ENCODE measurements at places on chromosomes 4 and X.
A peak's percentile ranks its signal among the peaks of the same experiment; 100 is the strongest.

DNA sequence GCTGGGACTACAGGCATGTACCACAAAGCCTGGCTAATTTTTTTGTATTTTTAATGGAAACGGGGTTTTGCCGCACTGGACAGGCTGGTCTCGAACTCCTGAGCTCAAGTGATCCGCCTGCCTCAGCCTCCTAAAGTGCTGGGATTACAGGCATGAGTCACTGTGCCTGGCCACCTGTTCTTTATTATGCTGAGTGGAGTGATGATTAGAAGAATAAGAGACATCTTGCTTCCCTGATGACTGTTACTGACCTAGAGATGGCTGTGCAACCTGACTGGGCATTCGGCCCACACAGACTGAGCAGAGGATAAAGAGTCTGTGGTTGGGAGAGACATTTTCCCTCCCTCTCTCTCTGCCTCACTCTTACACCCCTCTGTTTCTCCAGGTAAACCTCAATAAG, 56.7 kb downstream of the SPINK2 start:
- DNase-seq = no peak

- DNase-seq = no peak
These were observed 133.6 kb downstream of the CPE start for GRCh38 chr4:165512424-165512823.

GRCh38 chrX:112759512-112759911, 79.8 kb upstream of the LHFPL1 start:
- no peak for DNase-seq

DNA sequence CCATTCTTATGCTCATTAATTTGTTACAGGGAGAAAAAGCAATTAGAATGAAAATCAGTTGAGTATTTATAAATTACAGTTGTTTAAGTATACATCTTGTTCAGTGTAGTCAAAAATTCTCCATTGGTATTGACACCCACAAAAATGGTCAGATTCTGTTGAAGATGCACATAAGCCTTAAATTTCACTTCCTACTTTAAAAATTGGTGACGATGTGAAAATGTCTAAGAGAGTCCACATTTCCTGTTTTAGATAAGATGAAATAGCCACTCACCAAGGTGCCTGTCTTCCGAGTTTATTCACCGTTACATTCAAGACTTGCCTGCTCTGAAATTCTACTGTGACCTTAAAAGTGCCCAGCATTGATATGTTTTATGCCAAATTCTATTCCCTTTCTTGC, 93.6 kb downstream of the GPR143 start:
- no peak for DNase-seq

DNA sequence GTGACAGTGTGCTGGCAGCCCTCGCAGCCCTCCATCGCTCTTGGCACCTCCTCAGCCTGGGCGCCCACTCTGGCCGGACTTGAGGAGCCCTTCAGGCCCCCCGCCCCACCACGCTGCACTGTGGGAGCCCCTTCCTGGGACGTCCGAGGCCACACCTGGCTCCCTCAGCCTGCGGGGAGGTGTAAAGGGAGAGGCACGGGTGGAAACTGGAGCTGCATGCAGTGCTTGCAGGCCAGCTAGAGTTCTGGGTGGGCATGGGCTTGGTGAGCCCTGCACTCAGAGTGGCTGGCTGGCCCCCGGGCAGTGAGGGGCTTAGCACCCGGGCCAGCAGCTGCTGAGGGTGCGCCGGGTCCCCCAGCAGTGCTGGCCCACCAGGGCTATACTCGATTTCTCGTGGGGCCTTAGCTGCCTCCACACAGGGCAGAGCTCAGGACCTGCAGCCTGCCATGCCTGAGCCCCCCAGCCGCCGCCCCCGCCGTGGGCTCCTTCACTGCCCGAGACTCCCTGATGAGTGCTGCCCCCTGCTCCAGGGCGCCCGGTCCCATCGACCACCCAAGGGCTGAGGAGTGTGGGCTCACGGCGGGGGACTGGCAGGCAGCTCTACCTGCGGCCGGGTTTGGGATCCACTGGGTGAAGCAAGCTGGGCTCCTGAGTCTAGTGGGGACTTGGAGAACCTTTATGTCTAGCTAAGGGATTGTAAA, 1672.7 kb upstream of the PCDH7 start:
- DNase-seq = no peak

DNA sequence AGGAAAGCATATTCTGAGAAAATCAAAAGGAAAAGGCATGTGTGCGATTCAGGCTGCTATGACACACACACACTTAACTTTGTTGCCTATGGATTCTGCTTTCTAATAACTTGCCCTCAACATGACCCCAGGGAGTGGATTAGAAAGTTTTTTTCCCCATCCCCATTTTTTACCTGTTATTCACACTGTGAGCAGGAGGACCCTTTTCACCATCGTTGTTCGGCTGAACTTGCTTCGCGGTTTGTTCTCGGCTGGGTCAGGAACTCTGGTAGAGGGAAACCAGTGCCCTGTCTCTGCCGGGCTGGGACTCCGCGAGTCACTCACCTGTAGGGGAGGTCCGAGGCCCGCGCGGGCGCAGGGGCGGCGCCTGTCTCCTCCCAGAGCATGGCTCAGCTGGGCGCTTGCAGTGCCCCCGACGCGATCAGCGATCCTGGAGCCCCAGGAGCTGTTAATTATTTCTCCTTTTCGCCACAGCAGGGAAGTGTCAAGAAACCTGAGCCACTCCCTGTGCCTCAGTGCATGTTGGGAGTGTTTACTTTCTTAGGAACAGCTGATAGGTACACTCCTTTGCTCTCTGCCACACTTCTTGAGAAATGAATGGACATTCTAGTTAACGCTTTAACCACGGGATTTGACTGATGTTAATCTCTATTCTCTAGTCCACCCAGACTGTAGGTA, at the start of gene RASSF6:
Gene RASSF6 (minus strand): TSS at position 322 of the 678 bp plus-strand sequence. CDS start 8,641 bp downstream, outside the sequence.
- DNase-seq = no peak

DNA sequence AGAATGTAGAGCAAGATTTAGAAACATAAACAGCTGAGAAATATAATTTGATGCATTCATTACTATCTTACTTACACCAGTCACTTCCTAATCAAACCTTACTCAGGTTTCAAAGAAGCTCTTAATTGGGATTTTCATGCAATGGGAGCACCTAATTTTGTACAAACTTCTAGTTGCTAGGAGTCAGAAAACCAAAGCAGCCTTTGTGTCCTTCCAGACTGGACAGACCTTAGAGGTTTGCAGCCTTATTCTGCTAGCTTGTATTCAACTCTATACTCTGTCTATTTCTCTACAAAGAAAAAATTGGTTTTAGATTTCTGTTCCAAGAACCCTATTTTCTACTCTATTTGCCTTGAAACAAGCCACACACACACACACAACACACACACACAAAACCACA, 19.4 kb downstream of the GABRA2 start:
- no peak for DNase-seq

- DNase-seq = no peak
These were observed 51.9 kb upstream of the RBM47 start for GRCh38 chr4:40681600-40681999.

DNA sequence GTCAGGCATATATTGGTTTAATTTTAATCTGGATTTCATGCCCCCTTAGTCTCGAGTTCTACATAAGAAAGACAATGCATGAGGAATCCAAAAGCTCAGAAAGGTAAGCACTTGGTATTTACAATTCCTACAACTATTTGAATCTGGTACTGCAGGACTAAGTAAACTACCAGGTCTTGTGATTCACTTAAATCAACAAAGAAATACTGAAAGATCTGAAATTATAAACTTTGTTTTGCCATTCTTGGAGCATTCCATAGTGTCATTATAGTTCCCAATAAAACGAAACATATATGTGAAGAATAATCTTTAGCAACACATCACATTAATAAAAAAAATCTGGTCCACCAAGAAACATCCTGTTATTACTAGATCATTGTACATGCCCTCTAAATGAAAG, 482.3 kb downstream of the ANKRD50 start:
- no peak for DNase-seq

DNA sequence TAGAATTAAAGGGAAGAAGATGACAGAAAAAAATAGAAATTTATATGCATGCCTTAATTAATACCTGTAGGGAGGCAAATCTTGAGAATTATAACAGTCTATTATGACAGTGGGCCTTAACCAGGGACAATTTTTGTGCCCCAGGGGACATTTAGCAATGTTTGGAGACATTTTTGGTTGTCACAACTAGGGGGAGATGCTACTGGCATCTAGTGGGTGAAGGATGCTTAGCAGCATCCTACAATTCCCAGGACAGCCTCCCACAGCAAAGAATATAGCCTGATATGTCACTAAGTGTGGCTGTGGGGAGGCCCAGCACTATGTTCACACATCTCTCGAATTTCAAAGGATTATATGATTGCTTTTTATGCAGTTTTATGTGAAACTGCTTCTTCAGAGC, 10.5 kb downstream of the GPR82 start:
- DNase-seq = no peak

GRCh38 chr4:56220261-56220660, 167.0 kb downstream of the AASDH start:
- no peak for DNase-seq

- DNase-seq = no peak
These were observed 1.4 kb upstream of the CT47C1 start for GRCh38 chrX:119071381-119071780.

DNA sequence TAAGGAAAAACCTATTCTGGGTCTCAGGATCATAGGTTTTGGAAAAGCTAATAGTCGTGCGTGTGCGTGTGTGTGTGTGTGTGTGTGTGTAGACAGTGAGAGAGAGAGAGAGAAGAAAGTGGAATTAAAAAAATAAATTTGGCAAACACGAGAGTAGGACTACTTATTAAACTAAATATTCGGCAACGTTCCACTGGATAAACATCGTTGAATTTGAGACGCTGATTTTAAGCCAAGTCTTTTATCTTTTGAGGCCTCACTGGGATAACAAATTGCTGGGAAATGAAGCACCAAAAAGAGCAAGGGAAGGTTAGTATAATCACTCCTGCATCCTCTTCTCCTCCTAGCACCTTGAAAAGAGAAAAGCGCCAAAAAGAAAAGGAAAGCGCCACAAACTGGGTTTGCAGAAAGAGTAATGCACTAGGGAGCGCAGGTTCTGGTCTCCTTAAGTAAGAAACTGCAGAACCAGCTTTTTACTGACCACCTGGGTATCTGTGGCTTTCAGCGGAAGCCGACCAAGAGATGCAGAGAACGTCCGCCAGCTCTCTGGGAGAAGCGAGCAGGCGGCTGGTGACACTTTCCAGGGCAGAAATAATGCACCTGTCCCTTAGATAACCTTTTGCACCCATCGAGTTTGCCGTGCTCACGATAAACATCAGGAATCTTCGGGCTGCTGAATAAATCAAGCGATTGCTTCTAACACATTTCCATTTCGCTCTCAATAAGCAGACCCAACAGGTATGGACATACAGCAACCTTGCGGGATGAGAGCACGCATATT, 3.4 kb downstream of the ATOH1 start:
- no peak for DNase-seq

- DNase-seq = no peak
These were observed 9.5 kb downstream of the PRMT9 start for GRCh38 chr4:147674496-147674895.

GRCh38 chr4:5814421-5814820, 78.5 kb downstream of the CRMP1 start:
- no peak for DNase-seq

DNA sequence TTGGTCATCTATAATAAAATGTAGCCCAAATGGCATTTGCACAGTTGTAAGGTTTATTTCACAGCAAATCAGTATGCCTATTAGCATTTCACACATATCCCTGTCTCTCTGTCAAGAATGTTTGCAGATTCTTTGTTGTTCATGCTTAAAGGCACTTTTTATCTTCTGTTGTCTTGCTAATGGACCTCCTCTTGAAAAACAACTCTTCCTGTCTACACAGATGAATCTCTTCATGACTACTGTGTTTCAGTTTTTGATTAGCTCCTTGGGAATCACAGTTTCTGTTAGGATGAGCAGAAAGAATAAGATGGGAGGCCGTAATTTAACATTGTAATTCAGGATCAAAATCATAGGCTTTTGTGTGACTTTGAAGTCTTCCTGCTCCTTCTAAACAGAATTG, 35.5 kb upstream of the SLC4A4 start:
- DNase-seq = no peak

DNA sequence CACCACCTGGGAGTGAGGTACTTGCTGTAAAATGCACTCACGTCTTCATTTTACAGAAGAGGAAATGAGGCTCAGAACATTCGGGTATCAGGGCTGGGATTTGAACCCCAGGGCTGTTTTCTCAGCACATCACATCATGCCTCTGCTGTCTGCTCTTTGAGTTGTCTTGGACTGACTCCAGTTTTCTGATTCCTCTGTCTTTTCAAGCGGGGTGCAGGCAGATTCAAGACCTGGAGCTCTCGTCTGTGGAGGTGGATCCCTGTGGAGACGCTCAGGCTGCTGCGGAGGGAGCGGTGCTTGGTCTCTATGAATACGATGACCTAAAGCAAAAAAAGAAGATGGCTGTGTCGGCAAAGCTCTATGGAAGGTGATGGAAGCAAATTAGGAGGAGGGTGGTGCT, 6.3 kb downstream of the LAP3 start:
- no peak for DNase-seq

- DNase-seq = no peak
These were observed 5.2 kb downstream of the SPATA4 start for GRCh38 chr4:176189891-176190795.

DNA sequence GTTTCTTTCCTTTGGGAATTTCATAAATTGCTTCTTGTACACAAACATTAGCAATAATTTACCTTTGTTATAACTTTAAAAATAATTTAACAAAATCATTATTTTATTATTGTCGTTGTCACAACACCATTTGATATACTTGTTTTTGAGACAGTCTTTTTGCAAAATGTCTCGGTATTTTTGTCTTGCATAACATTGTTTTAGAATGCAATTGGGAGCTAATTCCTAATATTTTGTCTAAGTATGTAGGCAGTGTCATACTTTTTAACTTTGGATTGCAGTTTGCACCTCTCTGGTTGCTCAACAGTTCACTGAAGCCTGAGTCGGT, 340 bp upstream of the CFAP299 start:
- no peak for DNase-seq

GRCh38 chrX:109448282-109448938, 33.5 kb downstream of the GUCY2F start:
- no peak for DNase-seq

DNA sequence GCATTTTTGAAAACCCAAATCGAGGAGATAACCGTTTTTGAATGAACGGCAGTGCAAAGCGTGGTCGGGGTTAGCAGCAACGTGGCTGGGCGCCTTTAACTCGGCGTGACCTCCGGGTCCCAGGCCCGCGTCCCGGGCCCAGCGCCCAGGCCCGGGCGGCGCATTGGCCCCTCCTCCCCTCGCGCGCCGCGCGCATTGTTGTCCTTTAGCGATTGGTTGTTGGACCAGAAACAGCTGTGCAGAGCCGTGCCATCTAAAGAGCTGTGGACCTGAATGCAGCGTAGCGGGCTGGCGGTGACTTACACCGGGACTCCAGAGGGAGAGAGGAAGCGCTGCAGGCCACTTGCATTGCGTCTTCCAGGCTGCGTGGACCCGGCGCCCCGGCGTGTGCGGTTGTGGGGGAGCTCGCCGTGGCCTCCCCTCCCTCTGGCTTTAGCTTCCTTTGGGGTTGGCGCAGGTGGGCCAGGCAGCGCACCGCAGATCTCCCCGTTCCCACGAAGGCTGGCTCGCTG, at the start of gene STOX2:
Gene STOX2 (plus strand): TSS at position 227 of the 512 bp plus-strand sequence. CDS start 1,484 bp downstream, outside the sequence.
- peak; percentile 1 for DNase-seq

- no peak for DNase-seq
These were observed 30.0 kb downstream of the TLR2 start for GRCh38 chr4:153713866-153714646.
